ENCODE measurements at places on chromosomes 11 and 22.

DNA sequence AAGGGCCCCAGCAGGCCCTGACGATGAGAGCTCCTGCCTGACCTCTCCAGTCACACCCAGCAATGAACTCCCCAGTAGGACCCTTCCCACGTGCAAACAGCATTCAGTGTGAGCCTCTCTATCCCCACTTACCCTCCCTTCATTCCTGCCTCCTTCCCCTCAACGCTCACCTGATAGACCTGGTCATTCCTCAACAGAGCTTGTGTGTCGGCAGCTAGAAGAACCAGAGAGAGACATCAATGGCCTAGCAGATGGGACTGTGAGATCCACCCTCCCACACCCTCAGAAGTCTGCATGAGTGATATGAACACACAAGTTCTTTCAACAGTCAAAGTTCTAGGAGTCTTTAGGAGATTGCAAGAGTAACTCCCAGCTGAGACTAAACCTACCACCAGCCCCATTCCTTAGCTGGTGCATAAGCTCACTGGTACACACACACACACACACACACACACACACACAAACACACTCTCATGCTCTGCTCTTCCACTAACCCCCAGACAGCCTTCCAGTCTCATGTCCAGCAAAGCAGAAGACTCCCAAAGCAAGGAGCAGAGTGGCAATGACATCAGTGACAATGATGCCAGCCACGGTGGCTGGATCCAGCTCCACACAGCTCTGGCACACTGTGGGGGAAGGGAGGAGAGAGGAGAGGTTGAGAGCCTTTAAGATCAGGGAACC is 3.1 kb downstream of the CD3D start:
- DNase-seq = no peak

DNA sequence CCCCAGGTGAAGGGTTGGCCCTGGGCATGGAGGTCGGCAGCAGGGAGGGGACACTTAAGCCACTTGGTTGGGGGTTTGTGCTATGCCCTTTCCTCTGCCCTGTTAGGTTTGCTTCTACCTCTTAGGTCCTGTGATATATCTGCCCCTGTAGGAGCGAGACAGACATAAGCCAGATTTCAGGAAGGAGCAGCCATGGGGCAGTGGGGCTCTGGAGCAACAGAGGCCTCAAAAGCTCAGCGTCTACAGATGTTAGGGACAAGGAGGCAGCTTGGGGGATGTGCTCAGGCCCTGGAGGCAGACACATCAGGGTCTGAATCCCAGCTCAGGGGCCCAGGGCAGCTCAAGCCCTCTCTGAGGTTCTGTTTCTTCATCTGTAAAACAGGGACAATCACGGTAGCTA is 27.2 kb upstream of the KCNQ1OT1 start:
- no peak for DNase-seq

DNA sequence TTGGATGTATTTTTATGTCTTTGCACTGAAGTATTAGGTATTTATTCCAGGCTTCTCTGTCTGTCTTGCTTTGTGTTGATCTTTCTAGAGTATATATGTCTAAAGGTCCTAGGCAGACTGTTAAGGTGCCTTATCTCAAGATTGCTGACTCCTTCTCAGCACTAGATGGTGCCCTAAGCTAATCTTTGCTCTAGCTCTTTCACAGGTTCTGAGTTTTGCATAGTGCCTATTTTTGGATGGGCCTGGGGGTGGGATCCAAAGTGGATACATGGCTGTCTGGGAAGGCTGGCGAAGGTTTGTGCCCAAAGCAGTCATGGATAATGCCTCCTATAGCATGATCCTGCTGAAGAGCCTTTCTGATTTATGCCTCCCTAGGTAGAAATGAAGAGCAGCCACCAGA is 154.9 kb downstream of the TRPC6 start:
- no peak for DNase-seq

DNA sequence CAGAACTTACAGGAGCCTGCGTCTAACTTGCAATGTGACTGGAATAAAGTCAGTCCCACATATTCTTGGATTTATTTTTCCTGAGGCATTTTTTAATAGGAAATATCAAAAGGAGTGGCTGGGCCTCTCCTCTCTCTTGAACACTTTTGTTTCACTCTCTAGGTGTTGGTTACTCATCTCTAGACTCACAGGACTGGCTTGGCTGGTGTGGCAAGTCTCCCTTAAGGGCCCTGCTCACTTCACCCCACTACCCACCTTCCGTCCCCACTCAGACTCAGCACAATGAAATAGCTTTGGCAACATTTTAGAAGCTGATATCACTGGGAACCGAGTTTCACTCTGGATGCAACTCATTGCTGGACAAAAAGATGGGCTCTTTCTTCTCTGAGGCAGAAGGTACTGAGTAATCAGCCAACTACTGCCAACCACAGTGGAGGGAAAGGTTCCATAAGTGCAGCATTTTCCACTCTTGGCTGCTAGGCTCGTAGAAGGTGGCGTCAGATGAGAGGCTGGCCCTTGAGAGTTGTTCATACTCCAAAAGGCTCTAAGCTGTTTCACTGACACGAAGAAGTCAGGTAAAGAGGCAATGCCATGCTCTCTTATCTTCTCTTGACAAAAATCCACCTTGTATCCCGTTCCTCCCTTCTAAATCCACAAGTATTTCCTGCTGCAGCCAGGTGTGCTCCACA is 390.6 kb downstream of the SOX6 start:
- no peak for DNase-seq

DNA sequence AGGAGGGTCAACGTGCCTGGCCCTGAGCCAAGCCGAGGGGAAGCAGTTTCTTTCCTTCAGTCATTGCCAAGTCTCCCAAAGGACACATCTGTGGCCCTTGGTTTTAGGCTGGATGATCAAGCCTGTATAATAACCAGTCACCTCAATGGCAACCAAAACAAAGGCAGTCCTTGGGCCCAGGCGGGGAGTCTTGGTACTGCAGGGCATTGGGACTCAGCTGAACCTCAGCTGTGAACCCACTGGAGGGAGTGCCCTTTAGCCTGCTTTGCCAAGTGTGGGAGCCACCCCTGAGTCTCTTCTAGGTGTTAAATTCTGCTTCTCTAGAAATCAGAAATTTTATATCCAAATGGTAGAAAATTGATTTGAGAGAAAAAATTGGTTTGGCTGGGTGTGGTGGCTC is 36.9 kb downstream of the CPT1A start:
- no peak for DNase-seq

DNA sequence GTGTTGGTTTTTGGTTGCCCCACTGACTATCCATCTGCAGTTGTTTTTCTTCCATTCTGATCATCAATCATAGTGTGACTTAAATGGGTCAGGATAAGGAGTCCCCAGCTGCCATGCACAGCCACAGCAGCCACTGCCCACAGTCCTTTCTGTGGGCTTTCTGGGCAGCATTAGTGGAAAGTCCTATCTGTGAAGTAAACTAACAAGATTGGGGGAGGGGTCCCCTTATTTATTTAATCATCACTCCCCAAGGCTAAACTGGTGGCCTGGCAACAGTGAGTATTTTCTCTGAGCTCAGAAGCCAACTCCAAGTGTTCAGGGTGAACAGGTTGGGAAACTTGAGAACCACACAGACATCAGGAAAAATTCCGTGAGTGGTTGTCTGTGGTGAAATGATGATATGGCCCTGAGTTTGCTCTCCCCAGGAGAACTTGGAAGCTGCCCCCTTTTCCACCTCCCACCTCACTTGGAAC is 145.0 kb downstream of the CCDC34 start:
- DNase-seq = no peak

GRCh38 chr22:41983513-41984405 is 14.5 kb downstream of the SEPTIN3 start:
- DNase-seq = peak; percentile 56

DNA sequence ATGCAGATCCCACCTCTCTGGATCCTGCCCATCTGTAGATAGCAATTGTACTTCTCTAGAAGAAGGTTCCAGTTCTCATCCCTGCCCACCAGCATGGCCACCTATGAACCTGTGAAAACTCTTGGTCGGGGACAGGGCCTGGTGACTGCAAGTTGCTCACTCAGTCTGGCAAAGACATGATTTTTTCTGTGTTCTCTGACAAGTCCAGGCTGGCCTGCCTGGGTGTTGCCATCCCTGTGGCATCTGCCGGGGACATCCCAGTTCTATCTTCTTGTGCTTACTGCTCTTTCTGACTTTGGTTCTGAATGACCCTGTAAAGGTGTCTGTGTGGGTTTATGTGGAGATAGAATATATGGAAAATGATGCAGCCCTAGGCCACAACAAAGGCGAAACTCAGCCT is 545.8 kb downstream of the INSC start:
- no peak for DNase-seq

DNA sequence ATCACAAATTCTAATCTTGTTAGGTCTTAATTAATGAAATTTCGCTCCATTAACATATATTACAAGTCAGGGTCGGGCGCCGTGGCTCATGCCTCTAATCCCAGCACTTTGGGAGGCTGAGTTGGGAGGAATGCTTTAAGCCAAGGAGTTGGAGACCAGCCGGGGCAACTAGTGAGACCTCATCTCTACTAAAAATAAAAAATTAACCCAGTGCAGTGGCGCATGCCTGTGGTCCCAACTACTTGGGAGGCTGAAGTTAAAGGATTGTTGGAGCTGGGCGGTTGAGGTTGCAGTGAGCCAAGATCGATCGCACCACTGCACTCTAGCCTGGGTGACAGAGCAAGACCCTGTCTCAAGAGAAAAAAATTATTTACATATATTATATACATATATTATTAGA is 1.9 kb downstream of the TMA7B start:
- DNase-seq = no peak

All from suppressor macrophage (primary cell).